ENCODE measurements at places on chromosomes 11 and 22.
A peak's percentile ranks its signal among the peaks of the same experiment; 100 is the strongest.

DNA sequence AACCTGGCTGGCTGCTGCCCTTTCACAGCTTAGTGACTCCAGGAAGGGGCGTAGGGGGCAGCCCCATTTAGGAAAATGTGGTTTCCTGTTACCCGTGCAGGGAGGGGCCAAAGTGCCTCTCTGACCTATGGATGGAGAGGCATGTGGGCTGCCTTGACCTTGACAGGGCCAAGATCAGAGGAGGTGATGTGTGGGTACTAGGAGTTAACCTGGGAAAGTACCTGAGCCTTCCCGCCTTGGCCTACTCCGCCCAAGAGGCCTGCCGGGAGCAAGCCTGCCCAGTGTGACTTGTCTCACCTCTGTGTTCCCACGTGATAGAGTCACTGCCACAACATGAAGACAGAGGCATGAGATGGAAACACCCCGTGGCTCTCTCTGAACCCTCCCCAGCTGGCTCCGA lies 33.4 kb downstream of the GRAMD4 start:
- DNase-seq, result peak; percentile 72

DNA sequence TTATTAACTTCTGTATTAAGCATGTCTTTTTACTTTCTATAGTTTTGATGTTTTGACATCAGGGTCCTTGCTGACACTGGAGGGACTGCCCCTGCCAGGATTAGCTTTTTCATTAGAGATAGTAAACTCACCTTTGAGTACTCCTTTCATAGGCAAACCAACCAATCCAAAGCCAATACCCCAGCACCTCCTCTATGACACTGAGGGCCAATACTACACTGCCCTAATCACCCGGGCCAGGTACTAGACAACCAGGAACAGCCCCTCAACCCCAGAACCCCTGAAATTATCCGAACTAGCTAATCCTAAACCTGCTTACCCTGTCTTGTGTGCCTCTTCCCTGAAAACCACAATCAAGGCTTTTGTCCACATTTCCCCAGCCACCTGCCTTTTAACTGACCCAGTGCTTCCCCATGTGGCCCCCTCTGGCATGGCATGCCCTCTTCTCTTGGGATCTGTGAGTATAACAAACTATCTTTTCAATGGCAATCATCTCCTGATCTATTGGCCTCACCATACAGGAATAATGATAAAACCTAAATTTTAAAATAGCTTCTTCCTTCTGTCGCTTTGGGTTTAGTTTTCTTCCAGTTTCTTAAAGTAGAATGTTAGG lies 31.2 kb downstream of the RAB6A start:
- DNase-seq, result no peak

DNA sequence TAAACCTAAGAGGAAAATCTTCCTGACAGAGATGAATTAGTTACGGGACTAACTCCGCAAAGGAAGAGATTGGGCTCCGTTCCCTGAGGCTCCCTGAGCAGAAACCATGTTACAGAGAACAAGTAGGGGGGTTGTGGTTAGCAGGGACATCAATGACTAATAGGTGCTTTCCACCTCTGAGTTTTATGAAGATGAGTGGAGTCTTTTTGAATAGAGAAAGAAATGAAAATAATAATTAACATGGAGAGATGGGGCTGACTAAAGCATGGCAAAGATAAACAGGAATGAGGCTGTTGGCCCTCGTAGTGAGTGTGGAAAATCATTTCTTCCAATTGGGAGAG lies 47.5 kb upstream of the PICALM start:
- peak; percentile 70 for DNase-seq

DNA sequence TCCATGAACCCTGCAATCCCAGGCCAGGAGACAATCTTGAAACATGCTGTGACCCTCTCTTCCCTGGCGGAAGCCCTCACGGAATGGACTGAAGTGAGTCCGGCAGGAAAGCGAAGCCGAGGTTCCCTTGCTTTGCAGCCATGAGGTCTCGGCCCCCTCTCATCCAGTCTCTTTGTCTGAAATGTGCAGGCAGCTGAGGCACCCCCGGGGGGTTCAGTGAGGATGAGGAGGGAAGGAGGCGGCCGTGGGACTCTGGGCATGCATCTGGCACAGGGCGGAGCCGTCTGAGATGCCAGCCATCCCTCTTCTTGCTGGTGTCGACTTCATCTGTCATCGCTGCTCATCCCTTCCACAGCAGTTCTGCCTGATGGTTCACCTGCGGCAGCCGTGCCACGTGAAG lies 1485.7 kb downstream of the BRD1 start:
- no peak for DNase-seq

DNA sequence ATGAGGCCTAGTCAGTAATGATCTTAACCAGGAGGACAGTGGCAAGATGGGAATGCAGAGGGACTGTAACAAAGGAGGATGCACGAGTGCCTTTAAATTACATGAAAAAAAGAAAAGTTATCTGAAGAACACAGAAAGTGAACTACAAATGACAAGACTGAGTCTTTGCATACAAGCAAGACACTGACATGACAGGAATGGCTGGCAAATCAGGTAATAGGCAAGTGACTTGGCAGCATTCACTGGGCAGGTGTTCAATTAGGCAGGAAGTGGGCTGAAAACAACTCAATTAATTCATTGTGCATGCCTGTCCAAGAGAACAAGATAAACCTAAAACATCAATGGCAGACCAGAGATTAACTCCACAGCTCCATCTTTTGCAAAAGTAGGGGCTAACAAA lies 24.0 kb downstream of the SMCO4 start:
- DNase-seq, result no peak

All from activated CD4-positive, alpha-beta T cell treated with anti-CD3 and anti-CD28 coated beads, Interleukin-2, amount 10 ng/mL, durations not matched to agents 24 days and 14 days (primary cell).